ENCODE measurements at places on chromosomes 5 and 9.

DNA sequence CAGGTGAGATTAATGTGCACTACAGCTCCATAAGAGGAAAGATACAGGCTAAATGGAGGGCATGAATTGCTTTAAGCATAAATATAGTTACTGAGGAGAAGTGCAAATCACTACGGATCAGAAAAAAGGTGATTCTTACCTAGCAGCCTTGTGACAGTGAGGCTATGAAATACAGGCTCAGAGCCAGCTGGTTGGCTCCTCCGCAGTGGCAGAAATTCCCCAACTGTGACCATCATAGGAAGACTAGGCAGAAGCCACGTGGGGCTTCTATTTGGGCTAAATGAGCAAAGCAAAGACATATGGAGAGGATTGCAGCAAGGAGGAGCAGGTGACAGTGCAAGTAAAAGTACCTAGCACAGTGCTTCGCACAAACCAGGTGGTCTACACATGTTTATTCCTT lies 40.5 kb downstream of the CDO1 start:
- DNase-seq, result no peak

- no peak for DNase-seq
These were observed 63.6 kb downstream of the SUSD1 start for GRCh38 chr9:112111461-112111860.

DNA sequence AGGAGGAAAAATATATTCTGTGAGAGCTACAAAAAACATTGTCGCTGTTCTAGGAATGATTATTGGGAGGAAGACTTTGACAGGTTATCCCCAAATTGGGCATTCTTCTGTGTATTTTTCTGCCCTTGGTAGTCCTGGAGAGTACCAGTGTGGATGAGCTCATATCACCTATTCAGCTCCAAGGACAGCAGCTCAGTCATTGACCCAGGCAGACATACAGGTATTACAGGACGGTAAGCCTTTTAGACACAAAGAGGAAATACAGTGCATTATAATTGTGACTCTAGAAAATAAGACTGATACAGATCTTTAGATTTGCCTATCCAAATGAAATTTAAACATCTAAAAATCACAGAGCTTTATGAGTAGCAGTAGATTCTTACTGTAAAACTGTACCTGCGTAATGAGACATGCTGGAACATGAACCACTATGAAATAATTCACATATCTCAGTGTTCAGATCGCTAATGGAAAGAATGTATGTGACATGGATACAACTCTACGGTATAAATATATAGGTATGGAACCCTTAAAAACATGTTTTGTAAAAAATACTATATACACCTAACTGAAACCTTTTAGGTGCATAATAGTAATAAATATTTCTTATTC lies 56.0 kb downstream of the PLK2 start:
- DNase-seq, result no peak

DNA sequence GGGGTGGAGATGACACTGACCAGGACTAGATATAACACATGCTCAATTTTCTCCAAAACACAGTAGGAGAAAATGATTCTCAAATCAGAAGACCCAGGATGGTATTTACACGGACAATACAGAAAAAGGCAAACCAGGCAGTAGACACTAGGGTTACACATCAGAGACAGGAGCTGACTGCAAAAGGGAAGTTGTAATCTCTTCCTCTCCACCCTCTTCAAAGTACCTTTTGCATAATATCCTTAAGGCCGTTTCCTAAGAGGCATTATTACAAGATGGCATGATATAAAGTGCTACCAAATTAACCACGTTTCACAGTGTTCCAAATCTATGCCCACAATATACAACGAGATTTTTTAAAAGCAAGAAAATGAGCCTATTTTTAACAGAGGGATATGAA lies 39.2 kb downstream of the YIPF5 start:
- no peak for DNase-seq

DNA sequence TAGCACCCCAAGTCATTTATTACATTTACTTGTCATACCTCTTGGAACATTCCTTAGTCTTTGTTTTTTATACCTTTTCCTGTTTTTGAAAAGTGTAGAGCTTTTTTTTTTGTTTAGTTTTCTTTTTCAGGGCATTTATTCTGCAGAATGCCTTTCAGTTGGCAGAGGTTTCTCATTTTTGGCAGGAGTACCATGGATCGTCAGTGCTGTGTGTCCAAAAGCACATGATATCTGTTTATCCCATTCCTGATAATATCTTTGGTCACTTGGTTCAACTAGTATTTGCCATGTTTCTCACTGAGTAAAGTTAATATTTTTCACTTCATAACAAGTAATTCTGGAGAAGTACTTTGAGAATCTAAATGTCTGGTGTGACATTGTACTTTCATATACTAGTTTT lies 10.7 kb downstream of the OGN start:
- no peak for DNase-seq

GRCh38 chr5:60495644-60496520 lies 204.1 kb downstream of the DEPDC1B start:
- DNase-seq, result no peak

GRCh38 chr9:116705531-116705930 lies 18.4 kb downstream of the TRIM32 start:
- DNase-seq, result no peak

DNA sequence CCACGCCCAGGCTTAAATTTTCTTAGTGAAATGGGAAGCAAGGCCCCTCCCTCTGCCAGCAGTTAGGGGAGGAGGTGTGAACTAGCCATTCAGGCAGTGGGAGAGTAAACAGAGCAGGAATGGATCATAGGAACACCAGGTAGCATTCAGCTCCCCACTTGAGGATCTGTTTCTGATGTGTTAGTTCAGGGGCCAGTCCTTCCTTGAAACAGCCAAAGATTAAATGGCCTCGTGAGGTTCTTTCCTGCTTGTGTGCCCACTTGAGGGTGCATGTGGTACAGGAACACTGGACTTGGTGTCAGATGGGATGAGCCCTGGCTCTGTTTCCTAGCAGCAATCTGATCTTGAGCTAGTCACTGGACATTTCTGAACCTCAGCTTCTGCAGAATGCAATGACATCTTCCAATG lies 21.2 kb downstream of the FAXDC2 start:
- DNase-seq, result no peak

GRCh38 chr9:116817762-116818161 lies 130.7 kb downstream of the TRIM32 start:
- no peak for DNase-seq

DNA sequence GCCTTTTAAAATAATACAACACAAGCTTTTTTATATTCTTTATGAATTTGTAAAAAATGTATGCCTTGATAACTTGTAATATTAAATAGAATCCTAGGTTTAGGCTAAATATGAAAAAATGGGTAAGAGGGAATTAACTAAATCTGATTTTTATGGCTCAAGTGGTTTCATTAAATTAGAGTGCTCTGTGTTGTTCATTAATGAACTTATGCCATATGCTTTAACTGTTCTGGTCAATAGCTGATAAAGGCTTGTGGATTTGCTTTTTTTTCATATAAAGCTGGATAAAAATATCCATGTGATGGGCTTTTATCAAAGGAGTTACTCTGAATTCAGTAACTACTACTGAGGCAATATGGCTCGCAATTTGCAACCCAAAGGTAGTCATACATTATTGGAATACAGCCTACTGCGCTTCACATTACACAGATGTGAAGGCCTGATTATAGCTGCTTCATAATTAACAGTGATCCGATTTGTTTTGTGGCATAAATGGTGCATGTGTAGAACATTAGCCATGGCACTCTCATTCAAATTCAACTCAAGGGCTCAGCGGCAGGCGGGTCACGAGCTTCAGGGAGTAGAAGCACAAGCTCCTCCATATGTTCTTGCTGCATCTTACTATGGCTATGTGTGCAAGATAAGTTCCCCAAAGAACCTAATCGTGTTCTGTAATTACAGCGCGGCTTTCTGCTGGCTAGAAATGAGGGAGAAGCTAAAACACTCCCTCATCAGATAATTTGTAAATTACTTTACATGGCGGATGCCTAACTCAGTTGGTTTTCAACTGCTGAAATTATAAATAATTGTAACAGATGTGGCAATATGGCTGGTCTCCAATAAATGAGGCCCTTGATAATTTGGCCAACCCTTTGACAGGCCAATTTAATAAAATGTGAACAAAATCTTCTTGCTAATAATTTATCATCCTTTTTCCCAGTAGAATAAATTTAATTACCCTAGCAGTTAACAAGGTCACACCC lies 188.3 kb downstream of the CNTLN start:
- no peak for DNase-seq

DNA sequence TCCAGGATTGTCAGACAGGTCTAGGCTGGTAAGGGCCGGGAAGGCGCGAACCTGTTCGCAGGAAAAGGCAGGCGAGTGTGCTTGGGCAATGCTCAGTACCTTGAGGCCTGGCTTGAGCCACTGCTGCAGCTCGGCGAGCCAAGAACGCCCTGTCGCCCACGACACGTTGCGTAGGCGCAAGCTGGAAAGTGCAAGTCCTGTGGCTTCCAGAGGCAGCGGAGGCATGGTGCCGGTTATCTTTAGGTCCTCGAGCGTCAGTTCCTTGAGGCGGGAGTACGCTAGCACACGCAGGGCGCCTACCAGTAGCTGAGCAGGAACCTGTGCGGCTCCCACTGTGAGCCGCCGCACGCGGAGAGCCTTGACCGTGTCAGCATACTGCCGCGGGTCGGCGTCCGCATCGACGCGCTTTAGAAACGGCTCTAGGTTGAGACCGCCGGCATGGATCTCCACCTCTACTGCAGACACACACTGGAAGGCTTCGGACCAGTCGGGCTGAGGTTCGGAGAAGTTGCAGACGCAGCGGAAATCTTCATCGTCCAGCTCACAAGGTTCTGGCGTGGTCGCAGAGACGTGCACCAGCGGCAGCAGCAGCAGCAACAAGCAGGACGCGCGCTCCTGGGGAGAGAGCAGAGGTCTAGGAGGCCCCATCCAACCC lies 482 bp downstream of the CD14 start:
- peak; percentile 68 for DNase-seq

DNA sequence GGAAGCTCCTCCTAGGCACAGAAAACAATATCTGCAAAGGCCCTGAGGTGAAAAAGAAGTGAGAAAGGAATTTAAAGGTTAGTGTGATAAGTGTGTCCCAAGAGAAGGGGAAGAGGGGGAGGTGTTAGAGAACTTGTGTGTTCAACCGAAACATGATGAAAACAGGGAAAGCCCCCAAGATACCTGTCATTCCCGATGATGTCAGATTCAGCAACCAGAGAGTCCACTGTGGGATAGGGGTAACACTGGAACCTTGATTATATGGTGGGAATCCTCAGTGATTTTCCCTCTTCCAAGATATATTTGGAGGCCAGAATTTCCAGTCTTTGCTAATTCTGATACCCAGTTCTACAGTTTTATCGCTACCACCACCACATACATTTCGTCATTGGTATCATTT lies 15.5 kb upstream of the BNC2 start:
- DNase-seq, result no peak

- no peak for DNase-seq
These were observed 204.2 kb downstream of the ARHGAP26 start for GRCh38 chr5:142974409-142974808.

DNA sequence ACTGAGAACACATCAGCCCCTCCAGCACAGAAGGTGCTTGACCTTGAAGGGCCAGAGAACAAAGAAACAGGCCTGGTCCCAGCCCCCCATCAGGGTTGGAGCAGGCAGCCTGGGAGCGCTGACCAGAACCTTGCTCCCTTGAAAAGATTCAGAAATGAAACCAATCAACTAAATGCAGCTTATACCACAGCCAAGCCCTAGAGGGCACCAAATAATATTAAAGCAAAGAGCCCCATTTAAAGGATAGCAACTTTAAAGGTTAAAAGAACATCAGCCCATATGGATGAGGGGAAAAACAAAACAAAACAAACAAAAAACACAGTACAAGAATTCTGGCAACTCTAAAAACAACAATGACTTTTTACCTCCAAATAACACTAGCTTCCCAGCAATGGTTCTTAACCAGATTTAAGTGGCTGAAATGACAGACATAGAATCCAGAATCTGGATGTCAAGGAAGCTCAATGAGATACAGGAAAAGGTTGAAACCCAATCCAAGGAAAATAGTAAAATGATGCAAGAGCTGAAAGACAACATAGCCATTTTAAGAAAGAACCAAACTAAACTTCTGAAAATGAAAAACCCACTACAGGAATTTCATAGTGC lies 471.9 kb downstream of the MTRR start:
- no peak for DNase-seq

DNA sequence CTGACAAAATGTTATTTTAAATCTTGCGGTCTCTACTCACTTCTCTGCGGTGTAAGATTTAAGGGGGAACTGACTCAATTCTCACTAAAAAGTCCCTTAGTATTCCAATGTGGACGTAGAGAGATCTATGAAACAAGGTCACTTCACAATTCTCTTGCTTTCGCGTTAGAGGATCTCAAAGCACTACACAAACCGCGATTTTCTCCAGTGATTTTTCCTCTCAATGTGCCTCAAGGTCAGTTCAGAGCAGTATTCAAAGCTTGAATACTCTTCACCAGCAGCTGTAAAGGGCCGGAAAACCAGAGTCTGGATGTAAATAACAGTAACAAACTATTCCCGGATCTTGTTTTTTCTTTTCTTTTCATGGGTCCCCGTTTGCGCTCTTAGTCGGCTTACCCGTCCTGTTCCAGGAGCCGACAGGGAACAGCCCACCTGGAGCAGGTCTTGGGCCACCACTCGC lies 128.2 kb downstream of the TMEM161B start:
- DNase-seq, result no peak

GRCh38 chr9:110069326-110070248 lies 138.4 kb downstream of the C9orf152 start:
- DNase-seq, result no peak

DNA sequence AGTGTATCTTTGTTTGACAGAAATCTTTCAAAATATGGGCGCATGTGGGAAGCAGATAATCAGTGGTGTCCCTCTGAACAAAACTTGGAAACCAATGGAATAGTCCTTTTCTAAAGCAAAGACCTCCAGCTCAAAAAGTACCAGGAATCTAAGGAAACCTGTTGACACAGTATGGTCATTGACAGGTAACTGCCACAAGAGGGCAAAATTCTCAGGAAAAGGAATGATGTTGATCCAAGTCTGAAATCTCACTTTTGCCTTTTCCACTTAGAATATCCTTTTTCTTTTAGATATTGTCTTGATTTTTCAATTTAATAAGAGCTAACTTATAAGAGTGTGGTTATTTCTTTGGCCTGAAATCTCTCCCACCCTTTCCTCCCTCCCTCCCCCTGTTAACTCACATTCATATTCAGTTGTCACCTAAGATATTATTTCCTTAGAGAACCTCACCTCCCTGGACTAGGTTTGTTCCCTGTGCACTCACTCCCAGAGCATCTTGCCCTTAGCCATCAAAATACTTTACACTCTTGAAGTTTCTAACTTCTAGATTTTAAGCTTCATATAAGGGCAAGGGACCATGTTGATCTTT lies 59.0 kb upstream of the BARX1 start:
- no peak for DNase-seq

- DNase-seq, result no peak
These were observed 12.7 kb upstream of the ZCCHC7 start for GRCh38 chr9:37107701-37108100.

DNA sequence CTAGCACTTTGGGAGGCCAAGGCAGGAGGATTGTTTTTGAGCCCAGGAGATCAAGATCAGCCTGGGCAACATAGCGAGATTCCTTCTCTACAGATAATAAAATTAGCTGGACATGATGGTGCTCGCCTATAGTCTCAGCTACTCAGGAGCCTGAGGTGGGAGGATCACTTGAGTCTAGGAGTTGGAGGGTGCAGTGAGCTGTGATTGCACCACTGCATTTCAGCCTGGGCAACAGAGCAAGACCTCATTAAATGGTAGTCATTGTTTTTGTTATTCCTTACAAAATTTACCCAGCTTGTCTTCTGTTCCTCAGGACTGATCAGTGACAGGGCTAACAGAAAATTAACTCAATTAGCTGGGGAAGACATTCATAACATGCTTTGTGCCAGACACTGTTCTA lies 104.5 kb downstream of the NDFIP1 start:
- DNase-seq, result no peak

GRCh38 chr5:128146671-128147070 lies 63.1 kb downstream of the SLC12A2 start:
- no peak for DNase-seq

Measured in GM06990 (cell line).